Activated T-helper 9 cell treated with anti-CD3 and anti-CD28 coated beads, Interleukin-2, amount 50 U/mL, for 16 hours (primary cell): ENCODE measurements at places on chromosomes 12 and 14.

DNA sequence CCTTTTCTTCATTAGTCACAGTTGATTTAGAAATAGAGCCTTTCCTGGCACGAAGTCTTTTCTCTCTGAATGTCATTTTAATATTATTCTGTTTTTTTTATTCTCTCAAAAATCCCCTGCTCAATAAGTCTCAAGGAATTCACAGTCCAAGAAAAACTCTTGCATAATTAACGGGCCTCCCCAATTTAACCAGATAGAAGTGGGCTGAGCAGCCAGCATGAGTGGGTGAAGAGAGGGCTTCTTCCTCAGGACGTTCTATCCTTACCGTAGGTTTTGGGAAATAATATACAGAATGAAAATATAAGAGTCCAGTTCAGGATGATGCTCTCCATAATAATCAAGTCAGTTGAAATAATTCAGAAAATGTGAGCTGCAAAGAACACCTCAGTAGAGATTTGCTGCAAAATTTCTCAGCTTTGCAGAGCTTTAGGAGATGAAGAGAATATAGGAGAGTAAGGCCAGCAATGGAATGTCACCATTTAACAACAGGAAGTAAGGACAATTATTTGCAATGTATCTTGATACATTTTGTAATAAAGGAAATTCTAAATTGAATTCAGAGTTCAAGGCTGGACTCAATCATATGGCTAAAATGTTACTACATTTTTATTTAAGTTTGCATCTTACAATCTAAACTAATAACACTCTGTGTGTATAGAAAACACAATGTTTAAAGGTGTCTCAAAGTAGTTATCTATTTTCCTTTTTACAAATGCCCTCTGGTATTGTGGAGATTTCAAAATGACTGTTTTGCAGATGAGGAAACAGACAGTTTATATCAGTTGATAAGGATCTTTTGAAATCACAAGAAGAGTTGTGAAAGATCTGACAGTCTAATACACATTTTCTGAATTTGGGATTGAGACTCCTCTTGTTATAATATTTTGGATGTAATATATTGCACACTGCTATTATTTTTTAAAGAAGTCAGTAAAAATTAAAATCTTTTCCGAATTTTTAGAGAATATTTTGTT, 1724.1 kb upstream of the SEL1L start:
- DNase-seq: no peak

- DNase-seq: no peak
Measured at GRCh38 chr12:82619644-82620043, 67.1 kb upstream of the TMTC2 start.

GRCh38 chr14:41699486-41699885, 92.8 kb downstream of the LRFN5 start:
- no peak for DNase-seq

DNA sequence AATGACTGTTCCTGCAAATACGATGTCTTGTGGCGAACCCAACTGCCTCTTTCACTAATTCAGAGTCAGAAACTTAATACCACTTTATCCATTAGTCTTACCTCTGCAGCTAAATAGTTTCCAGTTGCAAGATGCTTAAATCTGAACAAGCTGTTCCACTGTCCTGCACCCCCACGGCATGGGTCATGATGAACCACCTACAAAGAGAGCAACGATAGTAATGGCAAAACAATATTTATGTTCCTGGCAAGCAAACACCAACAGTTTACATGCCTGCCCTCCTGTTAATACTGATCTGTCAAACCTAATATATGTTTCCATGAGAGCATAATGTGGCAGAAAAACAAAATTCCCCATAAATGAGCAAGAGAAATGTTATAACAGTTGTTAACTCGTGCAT, 121.9 kb downstream of the ITPR2 start:
- no peak for DNase-seq

GRCh38 chr14:56817396-56817921, 7.2 kb upstream of the OTX2 start:
- no peak for DNase-seq

GRCh38 chr14:61215222-61216020, 65.7 kb downstream of the TMEM30B start:
- DNase-seq: no peak

GRCh38 chr12:65672441-65672840, 151.8 kb upstream of the HMGA2 start:
- DNase-seq: no peak

- DNase-seq: no peak
Measured at GRCh38 chr12:26358651-26359050, 163.3 kb downstream of the SSPN start.

DNA sequence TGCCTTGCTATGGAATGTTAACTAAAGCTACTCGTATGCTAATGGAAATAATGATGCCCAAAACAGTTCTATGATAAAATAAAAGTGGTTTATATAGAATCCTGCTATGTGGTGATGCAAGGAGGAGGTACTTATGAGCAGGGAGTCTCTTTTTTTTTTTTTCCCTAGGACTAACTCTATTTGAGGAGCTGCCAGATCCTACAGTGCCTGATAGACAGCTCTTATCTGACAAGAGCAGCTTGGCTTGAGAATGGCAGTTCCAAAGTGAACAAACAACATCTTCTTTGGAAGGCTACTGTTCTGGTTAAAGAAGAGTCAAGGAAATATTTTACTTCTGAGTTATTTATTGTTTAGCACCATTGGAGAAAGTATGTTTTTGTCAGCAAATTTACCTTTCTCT, 10.2 kb upstream of the ACSM4 start:
- no peak for DNase-seq

DNA sequence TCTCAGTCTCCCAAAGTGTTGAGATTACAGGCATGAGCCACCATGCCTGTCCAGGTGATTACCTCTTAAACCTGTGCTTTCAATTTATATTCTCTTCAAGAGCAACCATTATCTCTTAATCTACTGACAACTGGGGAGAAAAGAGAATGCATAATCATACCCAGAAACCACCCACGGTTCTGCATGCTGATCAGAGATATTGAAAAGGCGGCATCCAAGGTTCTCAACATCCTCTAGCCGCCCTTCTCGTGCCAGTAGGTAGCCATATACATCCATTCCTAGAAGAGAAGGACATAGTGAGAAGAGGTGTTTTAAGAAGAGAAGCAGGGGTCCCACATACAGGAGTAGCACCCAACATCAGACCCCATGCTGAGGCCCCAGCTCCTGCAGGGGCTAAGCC, 20.8 kb downstream of the ANAPC7 start:
- DNase-seq: no peak

- DNase-seq: no peak
Measured at GRCh38 chr14:50892255-50892654, 20.4 kb downstream of the ABHD12B start.

DNA sequence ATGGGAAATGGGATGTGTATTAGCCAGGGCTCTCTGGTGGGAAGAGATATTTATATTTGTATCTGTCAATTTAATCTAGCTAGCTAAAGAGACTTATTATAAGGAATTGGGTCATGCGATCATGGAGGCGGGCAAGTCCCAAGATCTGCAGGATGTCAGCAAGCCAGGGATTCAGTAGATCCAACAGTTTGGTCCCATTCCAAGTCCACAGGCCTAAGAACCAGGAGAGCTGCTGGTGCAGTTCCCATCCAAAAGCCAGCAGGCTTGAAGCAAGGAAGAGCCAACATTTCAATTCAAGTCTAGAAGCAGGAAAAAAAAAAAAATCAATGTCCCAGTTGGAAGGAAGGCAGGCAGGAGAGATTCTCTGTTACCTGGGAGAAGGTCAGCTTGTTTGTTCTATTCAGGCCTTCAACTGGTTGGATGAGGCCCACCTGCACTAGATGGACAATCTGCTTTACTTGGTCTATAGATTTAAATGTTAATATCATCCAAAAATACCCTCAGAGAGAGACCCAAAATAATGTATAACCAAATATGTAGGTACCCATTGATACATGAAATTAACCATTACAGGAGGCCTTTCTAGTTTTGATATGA, 60.7 kb upstream of the BCAT1 start:
- no peak for DNase-seq

DNA sequence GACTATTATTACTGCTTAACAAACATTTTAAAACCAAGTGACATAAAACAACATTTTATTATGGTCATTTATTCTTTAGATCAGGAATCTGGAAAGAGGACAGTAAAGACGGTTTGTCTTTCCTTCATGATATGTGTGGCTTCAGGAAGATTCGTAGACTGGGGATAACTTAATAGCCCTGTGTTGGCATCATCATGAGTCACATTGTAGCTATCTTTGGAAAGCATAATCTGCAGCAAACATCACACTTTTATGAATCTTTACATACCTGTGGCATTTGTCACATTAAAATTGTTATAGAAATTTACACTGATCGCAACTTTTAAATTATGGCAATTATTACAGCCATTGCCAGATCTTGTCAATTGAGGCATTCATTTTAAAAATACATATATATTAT, 397.1 kb downstream of the NOVA1 start:
- no peak for DNase-seq

- DNase-seq: no peak
Measured at GRCh38 chr12:16939871-16940306, 333.9 kb upstream of the LMO3 start.

DNA sequence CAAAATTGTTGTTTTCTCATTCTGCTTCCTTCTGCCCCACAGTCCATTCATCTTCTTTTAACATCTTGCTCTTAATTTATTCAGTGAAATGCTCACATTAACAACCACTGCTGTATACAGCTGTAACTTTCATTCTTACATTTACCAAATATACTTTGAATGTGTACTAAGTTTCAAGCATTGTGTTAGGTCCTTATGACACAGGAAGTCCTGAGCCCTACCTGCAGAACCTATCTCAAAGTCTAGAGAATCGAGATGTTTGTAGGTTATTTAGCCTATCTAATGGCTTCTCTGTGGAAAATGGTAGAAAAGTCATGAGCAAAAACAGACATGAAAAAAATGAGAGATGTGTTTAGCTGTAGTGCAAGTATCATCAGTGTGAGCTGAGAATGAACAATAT, 117.6 kb upstream of the MGAT4C start:
- no peak for DNase-seq

GRCh38 chr12:14782756-14783155, 20.5 kb downstream of the WBP11 start:
- no peak for DNase-seq

DNA sequence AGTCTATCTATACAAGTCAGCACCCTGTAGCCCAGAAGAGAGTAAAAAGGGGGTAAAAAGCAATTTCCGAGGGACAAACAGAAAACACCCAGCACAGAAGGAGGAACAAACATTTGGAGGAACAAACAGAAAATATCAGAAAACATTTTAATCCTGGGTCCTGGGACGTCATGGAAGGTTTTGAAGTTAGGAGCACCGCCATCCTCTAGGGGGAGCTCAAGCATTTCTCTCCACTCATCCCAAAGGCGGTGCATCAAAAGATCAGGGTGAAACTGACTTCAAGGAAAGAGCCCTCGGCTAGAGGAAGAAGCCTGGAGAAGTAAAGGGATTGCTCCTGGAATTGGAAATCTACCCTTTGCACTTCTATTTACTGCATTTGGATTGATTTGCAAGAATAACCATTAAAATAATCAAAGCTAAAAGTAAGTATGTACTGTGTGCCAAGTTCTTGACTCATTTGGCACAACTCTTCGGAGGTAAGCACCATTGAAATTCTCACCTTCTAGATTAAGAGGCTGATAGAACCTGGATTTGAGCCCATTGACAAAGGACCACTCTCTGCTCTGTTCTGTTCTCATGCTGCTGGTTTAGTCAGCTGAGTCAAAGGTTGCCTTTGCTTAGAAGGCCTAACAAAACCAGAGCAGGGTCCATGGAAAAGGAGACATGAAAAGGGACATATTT, 17.2 kb upstream of the POC1B start:
- peak; percentile 34 for DNase-seq

- no peak for DNase-seq
Measured at GRCh38 chr12:19025582-19025981, 104.0 kb upstream of the PLEKHA5 start.

GRCh38 chr14:38989922-38990546, 113.0 kb downstream of the SEC23A start:
- DNase-seq: no peak

- DNase-seq: no peak
Measured at GRCh38 chr14:90642244-90642717, 173.9 kb downstream of the TTC7B start.

DNA sequence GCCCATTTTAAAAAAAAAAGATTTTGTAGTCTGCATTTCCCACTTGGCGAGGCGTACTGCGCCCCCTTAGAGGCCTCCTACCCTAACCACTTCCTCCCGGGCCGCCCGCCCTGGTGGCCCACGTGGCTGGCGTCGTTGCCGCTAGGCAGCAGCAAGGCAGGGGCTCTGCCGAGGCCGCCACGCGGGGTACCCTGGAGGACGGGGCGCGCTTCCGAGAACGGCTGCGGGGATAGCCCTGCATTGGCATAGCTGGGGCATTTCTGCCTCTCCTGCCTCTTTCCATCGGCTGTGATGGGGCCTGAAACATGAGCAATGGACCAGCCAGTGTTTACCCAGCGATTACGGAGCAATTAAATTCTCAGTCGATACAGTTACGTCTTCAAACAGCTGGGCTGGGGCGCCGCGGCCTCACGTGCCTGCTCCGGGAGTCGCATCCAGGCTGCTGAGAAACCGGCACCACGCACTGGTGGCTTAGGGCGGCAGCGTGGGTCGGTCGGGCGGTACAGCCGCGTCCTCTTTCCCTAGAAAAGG, 38.0 kb downstream of the IQSEC3 start:
- no peak for DNase-seq

DNA sequence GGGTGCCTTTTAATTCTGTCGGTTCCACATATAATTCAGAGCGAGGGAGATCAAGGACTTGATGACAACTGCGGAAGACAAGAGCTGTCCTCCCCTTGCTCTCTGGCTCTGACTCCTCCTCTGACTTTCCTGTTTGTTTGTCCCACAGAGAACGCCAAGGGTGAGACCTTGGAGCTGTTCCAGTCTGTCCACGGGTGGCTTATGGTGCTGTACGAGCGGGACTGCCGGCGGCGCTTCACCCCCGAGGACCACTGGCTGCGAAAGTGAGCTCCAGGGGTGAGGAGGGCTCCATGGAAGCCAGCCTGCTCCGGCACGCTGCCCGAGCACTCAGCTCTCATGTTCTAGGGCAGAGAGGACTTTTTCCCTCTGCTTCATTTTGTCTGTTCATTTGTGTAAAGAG, 32.8 kb downstream of the UBE3B start:
- no peak for DNase-seq

GRCh38 chr12:83573671-83574070, 887.0 kb downstream of the TMTC2 start:
- no peak for DNase-seq
